Thoracic aorta (tissue), 2 donors: ENCODE measurements at places on chromosomes 7 and 10. TPM values are rescaled to one million over a fixed set of nuclear protein-coding genes. Genes with fewer than 3 reads are reported as not detected.

Gene OR2A42
- total RNA-seq: 0.49 TPM

DNA sequence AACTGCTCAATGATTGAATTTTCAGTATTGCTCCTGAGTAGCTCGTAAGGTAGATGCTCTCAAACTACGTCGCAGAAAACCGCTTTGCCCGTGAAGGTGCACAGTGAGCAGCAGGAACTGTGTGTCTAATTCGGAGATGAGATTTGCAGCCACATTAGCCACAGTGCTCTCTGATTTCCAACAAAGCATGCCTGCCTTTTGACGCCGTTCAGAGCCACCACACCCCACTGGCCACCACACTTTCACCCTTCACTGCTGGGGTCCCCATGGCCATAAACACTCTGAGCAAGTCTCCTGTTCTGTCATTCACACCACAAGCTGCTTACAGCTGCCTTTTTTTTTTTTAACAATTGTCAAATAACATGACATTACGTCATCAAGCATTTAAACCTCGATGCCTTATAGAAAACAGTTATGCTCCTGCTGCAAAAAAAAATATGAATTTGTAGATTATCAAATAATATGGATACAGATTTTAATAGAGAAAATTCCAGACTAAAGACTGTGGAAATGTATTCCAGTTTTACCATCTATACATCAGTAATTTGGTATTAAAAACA lies 578.8 kb upstream of the PFKP start:
- no peaks in the 10 kb centered on the region for H3K36me3 ChIP-seq
- no peak overlapping the region for H3K27ac ChIP-seq
- no peak for DNase-seq
- H3K27me3 ChIP-seq: no peaks in the 10 kb centered on the region
- H3K4me1 ChIP-seq: no peaks in the 10 kb centered on the region

DNA sequence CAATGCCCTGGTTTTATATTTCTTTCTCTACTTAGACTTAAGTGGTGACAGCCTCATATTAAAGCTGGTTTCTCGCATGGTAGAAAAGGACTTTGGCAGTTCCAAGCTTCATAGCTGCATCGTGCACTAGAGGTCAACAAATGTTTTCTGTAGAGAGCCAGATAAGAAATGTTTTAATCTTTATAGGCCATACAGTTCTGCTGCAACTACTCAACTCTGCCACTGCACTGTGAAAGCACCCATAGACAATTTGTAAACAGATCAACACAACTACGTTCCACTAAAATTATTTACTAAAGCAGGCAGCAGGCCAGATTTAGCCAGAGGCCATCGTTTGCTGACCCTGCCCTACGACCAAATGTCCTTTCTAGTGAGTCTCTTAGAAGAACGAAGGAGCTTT lies 36.7 kb downstream of the CSGALNACT2 start:
- H3K36me3 ChIP-seq: peaks cover 27% of the 10 kb centered on the region
- DNase-seq: no peak
- no peaks in the 10 kb centered on the region for H3K4me1 ChIP-seq

Gene LIPM
- not detected for total RNA-seq

Gene ENKUR
- not detected for total RNA-seq
